ENCODE measurements at places on chromosomes 4 and X.
A peak's percentile ranks its signal among the peaks of the same experiment; 100 is the strongest.

DNA sequence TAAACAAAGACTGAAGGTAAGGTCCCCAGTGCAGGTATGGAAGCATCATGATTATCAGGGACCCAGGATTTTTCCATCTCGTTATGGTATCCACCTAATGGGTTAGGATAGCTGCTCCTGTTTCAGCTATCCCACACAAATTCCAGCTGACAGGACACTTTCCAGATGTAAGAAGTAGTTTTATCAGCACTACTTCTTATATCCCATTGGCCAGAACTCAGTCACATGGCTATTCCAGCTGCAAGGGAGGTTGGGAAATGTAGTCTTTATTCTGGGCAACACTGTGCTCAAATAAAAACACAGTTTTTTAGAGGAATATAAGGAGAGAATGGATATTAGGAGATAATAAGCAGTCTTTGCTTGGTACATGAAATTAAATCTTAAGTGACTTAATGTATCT, 96.7 kb downstream of the SRPX start:
- no peak for DNase-seq

DNA sequence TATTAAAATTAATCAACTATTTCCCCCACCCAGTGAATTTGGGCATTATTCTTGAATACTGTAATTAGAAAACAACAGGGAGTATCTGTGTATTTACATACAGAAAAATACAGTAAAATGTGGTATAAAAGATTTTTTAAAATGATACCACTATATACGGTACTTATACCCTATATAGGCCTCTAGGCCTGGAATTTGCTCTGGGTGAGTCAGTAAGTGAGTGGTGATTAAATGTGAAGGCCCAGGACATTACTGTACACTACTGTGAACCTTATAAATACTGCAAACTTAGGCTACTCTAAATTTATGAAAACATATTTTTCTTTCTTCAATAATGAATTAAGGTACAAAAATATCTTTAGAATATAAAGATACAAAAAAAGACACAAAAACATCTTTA, 6.3 kb upstream of the CSN3 start:
- DNase-seq: no peak

- DNase-seq: no peak
Measured at GRCh38 chrX:39777623-39778025, 320.1 kb downstream of the BCOR start.

DNA sequence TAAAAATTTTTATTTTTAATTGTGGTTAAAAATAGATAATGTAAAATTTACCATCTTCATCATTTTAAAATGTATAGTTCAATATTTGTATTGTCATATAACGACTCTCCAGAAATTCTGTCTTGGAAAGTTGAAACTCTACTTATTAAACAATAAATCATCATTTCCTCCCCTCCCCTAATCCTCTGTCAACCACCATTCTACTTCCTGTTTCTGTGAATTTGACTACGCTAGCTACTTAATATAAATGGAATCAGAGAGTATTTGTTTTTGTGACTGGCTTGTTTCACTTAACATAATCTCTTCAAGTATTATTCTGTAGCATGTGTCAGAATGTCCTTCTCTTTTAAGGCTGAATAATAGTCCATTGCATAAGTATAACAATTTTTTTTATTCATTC, 729.0 kb upstream of the AADAT start:
- DNase-seq: no peak

- DNase-seq: no peak
Measured at GRCh38 chr4:153453402-153453801, 12.8 kb upstream of the TMEM131L start.

- no peak for DNase-seq
Measured at GRCh38 chrX:151725338-151725614, 9.3 kb upstream of the CNGA2 start.

DNA sequence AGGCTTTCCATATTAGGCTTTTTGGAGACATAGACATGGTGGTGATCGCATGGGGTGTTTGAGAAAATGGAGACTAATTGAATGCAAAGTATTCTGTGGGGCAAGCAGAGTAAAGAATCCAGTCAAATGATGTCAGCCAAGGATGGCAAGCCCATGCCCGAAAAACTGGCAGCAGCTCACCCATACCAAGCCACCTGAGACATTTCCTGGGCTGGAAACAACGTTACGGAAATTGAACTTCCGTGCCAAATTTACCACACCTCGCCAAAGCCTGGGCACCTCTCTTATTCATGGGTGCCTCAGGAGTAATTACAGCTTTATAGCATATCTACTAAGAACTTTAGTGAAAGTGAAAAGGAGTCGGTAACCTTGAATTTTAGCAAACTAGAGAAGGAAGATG, 166.4 kb downstream of the CBR4 start:
- no peak for DNase-seq

- no peak for DNase-seq
Measured at GRCh38 chr4:183636503-183636902, 22.5 kb downstream of the RWDD4 start.

DNA sequence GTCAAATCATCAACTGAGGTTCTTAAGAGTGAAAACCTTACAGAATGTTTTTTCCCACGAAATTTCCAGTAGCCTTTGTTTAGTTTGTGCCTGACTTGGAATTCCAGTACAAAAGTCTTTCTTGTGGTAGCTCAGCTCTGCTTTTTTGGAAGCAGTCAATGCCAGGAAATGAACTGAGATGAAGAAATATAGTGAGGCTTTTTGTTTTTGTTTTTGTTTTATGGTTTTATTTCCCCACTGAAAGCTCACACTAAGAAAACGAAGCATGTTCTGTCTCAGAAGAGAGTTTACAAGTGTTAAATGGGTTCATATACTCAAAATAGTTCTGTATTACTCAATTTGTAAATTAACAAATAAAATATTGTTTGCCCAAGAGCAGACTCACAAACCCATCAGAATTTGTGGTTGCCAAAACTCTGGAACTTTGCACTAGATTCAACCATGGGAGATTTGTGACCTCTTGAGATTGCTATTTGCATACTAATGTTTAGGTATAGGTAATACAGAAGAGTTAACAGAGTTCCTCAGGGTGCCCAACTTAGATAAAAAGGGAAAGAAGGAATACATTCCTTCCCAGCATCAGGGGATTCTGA, 1060.8 kb downstream of the FAT4 start:
- no peak for DNase-seq

DNA sequence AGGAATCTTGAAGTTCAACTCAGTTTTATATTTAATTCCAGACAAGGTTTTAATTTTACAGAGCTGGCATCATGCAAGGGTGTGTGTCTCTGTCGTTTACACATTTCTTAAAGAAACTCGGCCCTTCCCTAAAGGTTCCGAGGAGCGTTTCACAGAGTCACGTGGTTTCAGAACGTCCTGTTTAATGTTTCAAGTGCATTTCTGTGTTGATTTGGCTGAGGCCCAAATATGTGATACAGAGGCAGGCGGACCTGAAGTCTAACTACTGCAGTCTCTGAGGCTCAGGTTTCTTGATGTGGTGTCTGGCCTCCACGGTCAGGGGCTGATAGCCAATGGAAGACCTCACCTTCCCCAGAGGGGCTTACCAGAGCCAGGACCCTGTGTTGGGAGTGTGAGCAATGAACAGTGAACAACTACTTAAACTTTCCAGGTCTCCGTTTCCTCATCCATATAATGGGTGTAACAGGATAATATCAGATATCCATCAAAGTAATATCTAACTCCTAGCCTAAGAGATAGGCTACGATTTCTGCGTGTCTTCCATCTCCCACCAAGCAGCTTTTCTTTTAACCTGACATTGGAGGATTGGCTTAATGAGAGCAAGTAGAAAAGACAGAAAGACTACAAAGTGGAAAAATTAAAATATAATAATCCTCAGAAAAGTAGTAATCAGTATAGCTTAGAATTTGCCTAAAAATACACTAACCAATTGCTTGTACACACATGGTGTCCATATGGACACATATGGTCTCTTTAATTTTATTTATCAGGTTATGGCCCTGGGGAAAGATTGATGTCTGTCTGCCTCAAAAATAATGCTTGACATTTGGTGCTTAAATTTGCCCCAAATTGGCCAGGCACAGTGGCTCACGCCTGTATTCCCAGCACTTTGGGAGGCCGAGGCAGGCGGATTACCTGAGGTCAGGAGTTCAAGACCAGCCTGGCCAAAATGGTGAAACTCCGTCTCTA, 50.0 kb upstream of the TRIM2 start:
- DNase-seq: no peak

DNA sequence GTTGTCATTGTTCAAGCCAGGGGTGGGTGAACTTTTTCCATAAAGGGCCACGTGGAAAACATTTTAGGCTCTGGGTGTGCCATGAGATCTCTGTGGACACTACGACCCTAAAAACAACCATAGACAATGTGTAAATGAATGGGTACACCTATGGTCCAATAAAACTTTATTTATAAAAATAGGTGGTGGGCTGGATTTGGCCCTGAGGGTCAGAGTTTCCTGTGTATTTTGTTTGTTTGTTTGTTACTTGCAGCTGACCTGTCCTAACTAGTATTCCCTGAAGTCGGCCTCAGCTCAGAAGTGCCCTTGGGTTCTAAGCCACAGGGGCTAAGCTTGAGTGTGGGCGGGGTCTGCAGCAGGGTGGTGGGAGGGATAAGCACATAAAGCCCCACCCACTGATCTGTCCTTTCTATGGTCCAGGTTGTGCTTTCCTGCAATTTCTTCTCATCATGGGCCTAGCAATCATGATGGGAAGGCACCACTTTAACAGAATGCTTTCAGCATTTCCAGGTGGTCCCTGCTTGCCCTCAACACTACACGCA, 17.2 kb upstream of the DRD5 start:
- no peak for DNase-seq

GRCh38 chr4:125985856-125986255, 671.1 kb downstream of the FAT4 start:
- DNase-seq: no peak

DNA sequence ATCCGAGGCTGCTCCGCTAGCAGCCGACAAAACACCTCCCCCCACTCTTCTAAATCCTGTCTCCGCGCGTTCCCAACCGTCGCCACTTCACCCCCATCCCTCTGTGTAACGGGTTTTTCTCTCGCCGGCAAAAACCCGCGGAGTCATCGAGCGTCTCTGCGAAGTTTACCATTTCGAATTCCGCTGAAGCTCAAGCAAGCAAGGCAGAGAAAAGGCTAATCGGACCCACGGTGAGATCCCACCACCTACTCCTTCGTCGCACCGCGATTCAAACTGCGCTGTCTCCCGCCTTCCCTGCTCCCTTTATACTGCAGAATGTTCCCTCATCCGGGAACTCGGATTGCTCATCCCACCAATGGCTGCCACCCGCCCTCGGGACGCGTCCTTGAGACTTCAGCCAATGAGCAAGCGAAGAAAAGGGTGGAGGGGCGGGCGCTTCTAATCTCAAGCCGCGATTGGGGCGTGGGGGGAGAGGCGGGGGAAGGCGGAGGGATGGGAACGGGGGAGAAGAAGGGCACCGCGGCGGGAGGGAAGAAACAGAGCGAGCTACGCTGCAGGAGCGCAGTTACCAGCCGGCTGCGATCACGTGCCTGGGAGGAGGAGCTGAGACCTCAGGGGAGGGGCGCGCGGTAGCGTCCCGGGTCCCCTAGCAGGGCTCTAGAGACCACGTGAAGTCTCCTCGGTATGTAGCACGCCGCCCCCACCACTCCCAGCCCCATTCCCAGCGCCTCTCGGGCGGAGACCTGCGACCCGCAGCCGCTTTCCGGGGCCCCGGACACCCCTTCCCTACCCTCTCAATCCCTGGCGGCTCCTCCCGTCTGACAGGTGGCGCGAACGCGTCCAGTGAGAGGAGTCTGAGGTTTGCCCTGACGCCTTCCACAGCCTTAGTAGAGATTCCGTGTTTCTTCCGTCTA, at the start of gene H2AZ1:
Gene H2AZ1, minus strand, starts transcription at position 277 of the 914 bp plus-strand sequence. Its CDS starts 105 bp downstream, at position 172.
- DNase-seq: peak; percentile 99

DNA sequence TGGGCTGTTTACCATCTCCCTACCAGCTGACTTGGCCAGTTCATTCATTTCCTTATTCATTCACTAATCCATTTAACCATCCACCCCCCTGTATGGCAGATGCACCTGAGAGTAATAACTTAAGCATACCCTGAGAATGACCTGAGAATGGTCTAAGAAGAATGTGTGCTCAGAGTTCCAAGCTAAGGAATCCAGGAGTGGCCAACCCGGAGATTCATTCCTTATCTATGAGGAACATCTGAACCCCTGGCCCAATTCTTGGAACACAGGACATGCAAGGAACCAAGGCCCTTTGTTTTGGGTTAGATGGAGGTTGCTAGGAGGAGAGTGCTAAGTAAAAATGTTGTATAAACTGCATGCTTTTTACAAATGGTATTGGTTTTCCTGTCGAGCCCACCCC, 13.5 kb upstream of the STARD8 start:
- no peak for DNase-seq

GRCh38 chr4:6940744-6941137, 31.1 kb downstream of the TBC1D14 start:
- DNase-seq: no peak

DNA sequence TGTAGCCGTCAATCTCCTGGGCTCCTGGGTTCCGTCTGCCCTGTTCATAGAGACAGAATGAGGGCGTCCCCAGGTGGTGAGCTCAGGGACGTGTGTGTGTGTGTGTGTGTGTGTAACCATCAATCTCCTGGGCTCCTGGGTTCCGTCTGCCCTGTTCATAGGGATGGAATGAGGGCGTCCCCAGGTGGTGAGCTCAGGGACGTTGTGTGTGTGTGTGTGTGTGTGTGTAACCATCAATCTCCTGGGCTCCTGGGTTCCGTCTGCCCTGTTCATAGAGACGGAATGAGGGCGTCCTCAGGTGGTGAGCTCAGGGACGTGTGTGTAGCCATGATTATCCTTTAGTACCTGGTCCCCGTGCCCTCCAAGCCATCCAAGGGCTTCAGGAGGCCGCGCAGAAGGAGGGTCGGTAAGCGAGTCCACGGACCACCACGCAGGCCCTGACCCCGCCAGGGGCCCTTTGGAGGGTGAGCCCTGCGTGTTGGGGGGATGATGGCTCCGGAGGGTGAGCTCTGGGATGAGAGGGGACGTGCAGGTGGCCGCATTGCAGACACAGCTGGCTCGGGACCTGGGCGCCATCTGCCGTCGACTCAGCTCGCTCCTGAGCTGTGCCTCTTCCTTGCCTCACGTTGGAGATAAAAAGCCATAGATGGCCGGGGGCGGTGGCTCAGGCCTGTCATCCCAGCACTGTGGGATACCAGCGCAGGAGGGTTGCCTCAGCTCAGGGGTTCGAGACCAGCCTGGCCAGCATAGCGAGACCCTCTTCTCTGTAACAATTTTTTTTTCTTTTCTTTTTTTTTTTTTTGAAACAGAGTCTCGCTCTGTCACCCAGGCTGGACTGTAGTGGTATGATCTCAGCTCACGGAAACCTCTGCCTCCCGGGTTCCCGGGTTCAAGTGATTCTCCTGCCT, 5.4 kb upstream of the GTPBP6 start:
- DNase-seq: no peak

DNA sequence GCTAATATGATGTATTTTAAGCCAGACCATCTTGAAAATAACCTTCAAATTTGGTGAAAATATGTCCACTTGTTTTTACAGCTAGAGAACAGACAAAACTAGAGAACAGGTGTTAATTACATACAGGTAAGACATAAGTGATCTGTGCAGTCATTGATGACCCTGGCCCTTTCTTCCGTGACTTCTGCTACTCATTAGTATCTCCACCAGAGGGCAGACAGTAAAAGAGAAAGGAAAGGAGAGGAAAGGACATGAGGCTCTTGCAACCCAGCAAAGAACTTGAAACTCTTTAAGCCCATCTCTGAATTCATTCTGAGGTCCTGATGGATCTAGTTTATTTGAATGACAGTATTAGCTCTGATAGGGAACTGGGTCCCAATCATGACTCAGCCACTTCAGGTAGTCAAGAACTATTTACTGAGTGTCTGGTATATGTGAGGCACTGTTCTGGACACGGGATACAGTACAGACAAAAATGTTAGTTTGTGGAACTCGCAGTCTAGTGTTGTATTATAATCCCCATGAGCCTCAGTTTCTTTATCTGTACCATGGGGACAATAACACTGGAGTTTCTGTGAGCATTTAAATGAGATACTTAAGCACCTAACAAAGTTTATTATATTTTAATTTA, 121.0 kb upstream of the TEX13D start:
- DNase-seq: no peak

- no peak for DNase-seq
Measured at GRCh38 chrX:70527610-70528345, 83.1 kb downstream of the DLG3 start.

Data from occipital lobe (tissue), 3 donors.